Cardiac septum (tissue), 1 donor: ENCODE measurements at places on chromosomes 3 and 15. TPM values are rescaled to one million over a fixed set of nuclear protein-coding genes. Genes with fewer than 3 reads are reported as not detected.
A peak's percentile ranks its signal among the peaks of the same experiment; 100 is the strongest.

- no peak for DNase-seq
Observed at GRCh38 chr3:38038447-38038911, 529 bp upstream of the DLEC1 start.

DNA sequence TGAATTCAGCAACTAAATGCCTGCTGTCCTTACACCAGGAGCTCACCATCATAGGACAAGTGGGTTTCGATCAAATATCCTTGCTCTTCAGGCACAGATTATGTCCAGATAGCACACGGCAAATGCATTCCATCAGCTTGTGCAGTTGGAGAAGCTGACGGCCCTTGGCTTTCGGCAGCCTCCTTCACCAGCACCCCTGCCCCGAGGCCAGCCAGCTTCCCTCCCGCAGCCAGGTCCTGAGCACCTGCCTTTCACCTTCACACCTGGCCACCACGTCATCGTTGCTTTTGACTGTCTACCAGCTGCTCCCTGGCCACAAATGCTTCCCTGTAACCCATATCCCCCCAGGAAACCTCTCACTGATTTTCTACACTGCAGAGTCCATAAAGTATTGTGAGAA, 355.5 kb downstream of the OCA2 start:
- DNase-seq: no peak

Gene TRIM59
- 0.51 TPM for total RNA-seq

DNA sequence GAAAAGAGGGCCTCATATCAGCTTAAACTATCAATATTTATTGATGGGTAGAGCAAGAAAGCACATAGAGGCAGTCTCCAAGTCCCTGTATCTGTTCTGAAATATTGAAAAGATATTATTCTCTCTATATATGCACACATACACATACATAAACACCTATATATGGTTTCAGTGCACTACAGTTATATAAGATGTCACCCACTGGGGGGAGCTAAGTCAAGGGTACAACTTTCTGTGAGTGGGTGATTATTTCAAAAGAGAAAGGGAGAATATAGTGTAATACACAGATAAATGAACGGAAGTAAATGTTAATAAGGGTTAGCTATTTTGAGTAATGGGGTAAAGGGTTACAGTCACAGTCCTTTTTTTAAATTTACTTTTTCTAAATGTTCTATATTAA, 8.8 kb downstream of the SNTN start:
- no peak for DNase-seq

Gene SCAMP5
- 3.6 TPM for total RNA-seq

DNA sequence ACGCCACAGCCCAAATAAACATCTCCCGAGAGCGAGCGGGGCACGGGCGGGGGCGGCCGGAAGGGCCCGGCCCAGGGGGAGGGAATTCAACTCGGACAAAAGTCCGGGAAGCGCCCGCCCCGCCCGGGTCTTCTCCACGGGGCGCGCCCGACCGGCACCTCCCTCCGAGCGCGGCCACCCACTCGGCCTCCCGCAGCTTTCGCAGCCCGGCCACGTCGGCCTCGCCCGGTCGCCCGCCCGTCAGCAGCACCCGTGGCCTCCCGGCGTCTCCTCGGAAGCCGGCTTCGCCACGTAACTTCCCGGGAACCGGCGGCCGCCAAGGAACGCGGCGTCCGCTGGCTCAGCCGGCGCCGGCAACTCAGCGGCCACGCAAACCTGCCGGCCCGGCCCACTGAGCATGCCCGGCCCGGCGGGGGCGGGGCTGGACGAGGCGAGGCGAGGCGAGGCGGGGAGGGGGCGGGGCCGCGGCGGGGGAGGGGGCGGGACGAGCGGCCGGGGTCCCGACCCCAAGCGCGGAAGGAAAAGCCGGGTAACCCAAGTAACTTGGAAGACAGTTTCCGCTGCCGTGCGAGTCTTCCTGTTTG, at the start of gene TJP1:
TSS of gene TJP1 (minus strand) at position 369 of the 584 bp plus-strand sequence. CDS start 440 bp downstream, outside the sequence.
- DNase-seq: peak; percentile 88

Gene C3orf85
- not detected for total RNA-seq

Gene TLNRD1
- total RNA-seq: 7.3 TPM

DNA sequence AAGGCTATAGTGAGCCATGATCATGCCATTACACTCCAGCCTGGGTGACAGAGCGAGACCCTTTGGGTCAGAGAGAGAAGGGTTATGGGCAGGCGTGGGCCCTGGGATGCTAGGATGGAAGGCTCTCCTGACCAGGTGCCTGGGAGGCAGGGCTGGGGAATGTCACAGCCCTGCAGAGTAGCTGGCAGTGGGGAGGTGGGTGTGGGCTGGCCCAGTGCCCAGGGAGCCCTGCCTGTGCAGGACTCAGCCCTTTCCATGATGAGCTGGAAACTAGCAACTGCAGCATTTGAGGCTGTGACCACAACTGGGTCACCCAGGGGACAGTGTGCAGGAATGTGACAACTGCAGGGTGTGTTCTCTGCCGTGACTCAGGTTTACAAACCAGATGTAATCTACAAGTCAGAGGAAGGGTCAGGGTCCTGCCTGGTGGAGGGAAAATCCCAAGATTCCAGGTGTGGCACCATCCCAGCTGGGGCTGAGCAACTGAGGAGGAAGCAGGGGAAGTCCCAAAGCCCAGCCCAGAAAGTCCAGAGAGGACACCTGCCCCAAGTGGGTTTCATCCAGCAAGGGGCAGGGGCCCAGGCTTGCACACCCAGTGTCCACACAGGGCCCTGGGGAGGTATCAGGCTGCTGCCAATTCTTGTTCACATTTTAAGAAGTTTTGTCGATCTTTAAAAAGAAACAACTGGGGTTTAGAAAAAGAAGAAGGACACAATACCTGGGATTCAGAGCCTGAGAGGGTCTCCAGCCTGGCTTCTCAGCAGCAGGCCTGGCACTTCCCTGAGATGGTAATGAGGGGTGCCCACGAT, 45.5 kb downstream of the SLC28A1 start:
- no peak for DNase-seq

DNA sequence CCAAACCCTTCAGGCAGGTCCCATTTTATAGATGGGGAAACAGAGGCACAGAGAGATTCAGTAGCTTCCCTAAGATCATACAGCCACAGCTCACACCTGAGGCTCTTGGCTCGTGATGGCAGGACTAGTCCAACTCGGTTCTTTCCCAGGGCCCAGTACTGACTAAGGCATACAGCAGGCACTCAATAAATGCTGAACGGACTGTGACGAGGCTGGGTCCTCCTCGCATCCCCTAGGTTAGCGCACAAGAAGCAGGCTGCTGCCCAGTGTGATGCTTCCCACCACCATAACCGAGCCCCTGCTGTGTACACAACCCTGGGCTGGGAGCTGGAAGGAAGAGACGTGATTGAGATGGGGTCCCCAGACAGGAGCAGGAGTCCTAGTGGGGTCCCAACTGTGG, 24.9 kb downstream of the PLXND1 start:
- no peak for DNase-seq
